ENCODE measurements at places on chromosomes 4 and X. TPM values are rescaled to one million over a fixed set of nuclear protein-coding genes. Genes with fewer than 3 reads are reported as not detected.

- no peaks in the 10 kb centered on the region for H3K4me1 ChIP-seq
- no peak overlapping the region for H3K4me3 ChIP-seq
- no peaks in the 10 kb centered on the region for H3K27me3 ChIP-seq
- no peaks in the 10 kb centered on the region for H3K36me3 ChIP-seq
Observed at GRCh38 chr4:1646690-1647089, 37.4 kb downstream of the FAM53A start.

- H3K27me3 ChIP-seq = no peaks in the 10 kb centered on the region
- no peak for DNase-seq
- no peak overlapping the region for H3K4me3 ChIP-seq
Observed at GRCh38 chr4:161540265-161540664, 623.5 kb downstream of the FSTL5 start.

DNA sequence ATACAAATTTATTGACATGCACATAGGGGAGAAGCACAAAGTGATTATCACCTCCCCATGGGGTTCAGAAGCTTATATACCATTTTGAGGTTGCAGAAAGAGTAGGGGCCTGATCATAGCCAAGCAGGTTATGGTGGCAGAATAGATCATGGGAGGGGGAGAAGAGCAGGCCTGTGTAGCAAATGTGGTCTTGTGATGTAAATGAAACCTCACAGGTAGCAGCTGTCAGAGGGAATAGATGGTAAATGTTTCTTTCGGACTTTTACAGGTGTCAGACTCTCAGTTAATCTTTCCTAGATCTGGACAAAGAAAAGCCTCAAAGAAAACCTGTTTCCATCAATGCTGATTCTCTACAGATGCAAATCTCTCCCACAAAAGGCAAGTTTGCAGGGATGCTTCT, 84.4 kb downstream of the CFAP299 start:
- H3K36me3 ChIP-seq = no peaks in the 10 kb centered on the region
- no peaks in the 10 kb centered on the region for H3K27me3 ChIP-seq
- no peaks in the 10 kb centered on the region for H3K4me1 ChIP-seq
- DNase-seq = no peak
- H3K4me3 ChIP-seq = no peak overlapping the region
- H3K27ac ChIP-seq = no peak overlapping the region

DNA sequence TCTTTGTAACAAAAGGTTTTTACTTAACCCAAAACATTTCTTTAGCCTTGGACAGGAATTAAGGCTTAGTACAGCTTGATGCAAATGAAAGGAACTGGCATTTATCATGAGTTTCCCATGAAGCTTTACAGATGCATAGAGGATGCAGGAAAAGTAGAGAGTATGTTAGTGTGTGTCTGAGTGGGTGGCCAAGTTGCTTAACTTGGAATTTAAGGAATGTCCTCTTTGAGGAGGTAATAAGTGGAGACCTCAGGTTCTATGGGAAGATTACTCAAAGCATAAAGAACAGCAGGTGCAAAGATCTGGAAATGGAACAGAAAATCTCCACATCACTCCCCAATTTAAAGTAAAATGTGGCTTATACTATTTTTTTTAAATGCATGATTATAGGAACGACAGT, 457.9 kb downstream of the KCNIP4 start:
- no peak for DNase-seq
- H3K27me3 ChIP-seq = no peaks in the 10 kb centered on the region
- no peaks in the 10 kb centered on the region for H3K36me3 ChIP-seq
- no peaks in the 10 kb centered on the region for H3K4me1 ChIP-seq

DNA sequence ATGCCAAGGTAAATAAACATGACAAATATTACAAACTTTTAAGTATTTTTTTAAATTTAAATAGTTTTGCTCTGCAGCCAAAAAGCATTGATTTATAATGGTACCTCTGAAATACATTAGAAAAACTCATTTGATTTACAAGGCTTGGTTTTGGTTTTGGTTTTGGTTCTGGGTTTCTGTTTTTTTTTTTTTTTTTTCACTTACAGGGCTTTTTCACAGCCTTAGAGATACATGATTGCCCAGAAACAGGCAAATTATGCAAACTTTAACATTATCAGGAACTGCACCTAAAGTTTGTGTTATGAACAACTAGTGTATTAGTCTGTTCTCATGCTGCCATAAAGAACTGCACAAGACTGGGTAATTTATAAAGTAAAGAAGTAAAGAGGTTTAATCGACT, 196.4 kb upstream of the DDX53 start:
- H3K27ac ChIP-seq = no peak overlapping the region
- H3K4me3 ChIP-seq = no peak overlapping the region
- H3K4me1 ChIP-seq = no peaks in the 10 kb centered on the region
- DNase-seq = no peak
- H3K27me3 ChIP-seq = no peaks in the 10 kb centered on the region
- H3K36me3 ChIP-seq = no peaks in the 10 kb centered on the region

Gene ASMT
- total RNA-seq = not detected

GRCh38 chrX:41389311-41389888, 55.4 kb downstream of the DDX3X start:
- H3K36me3 ChIP-seq = no peaks in the 10 kb centered on the region
- no peaks in the 10 kb centered on the region for H3K4me1 ChIP-seq
- no peak for DNase-seq
- H3K4me3 ChIP-seq = no peak overlapping the region
- H3K27me3 ChIP-seq = no peaks in the 10 kb centered on the region
- H3K27ac ChIP-seq = no peak overlapping the region
